ENCODE measurements at places on chromosomes 3 and 15.

DNA sequence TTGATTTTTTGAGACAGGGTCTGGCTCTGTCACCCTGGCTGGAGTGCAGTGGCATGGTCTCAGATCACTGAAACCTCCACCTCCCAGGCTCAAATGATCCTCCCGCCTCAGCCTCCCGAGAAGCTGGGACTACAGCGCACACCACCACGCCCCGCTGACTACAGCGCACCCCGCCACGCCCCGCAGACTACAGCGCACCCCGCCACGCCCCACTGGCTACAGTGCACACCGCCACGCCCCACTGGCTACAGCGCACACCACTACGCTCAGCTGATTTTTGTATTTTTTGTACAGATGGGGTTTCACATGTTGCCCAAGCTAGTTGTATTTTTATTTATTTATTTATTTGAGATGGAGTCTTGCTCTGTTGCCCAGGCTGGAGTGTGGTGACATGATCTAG is 35.6 kb downstream of the SLC51A start:
- H3K4me1 ChIP-seq, result peaks cover 7% of the 10 kb centered on the region
- no peak overlapping the region for H3K4me3 ChIP-seq
- H3K27ac ChIP-seq, result no peak overlapping the region
- no peaks in the 10 kb centered on the region for H3K27me3 ChIP-seq
- DNase-seq, result no peak
- peaks cover 44% of the 10 kb centered on the region for H3K36me3 ChIP-seq

GRCh38 chr3:80556763-80557162 is 789.0 kb upstream of the ROBO1 start:
- H3K27ac ChIP-seq, result no peak overlapping the region
- H3K4me1 ChIP-seq, result no peaks in the 10 kb centered on the region
- no peak overlapping the region for H3K4me3 ChIP-seq

- peaks cover 3% of the 10 kb centered on the region for H3K4me1 ChIP-seq
- no peak overlapping the region for H3K4me3 ChIP-seq
- no peaks in the 10 kb centered on the region for H3K36me3 ChIP-seq
Measured at GRCh38 chr15:88124199-88124598, 132.3 kb downstream of the NTRK3 start.

- no peak for DNase-seq
- H3K27me3 ChIP-seq, result peaks cover 20% of the 10 kb centered on the region
- no peak overlapping the region for H3K27ac ChIP-seq
- no peak overlapping the region for H3K4me3 ChIP-seq
Measured at GRCh38 chr3:160804762-160805161, 48.7 kb downstream of the PPM1L start.

GRCh38 chr3:146493221-146493620 is 23.9 kb upstream of the PLSCR2 start:
- H3K27me3 ChIP-seq, result peaks cover 10% of the 10 kb centered on the region
- no peak overlapping the region for H3K27ac ChIP-seq
- DNase-seq, result no peak
- no peak overlapping the region for H3K4me3 ChIP-seq
- H3K4me1 ChIP-seq, result peaks cover 17% of the 10 kb centered on the region
- H3K36me3 ChIP-seq, result peaks cover 6% of the 10 kb centered on the region

DNA sequence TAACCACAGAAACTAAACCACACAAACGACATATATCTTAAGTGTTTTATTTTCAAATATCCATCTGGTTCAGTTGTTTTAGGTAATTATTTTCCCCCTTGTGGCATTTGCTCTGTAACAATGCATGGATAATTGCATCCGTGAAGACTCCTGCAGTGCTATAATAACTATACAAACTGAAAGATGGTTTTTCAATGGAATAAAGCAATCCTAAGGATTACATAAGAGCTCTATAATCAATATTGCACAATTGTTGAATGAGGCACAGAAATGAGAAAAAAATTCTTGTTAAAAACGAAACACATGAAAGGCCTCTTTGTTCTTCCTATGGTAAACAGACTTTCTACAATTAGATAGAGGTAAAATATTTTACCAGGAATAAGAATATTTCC is 446.0 kb upstream of the EPHA3 start:
- no peaks in the 10 kb centered on the region for H3K27me3 ChIP-seq
- H3K36me3 ChIP-seq, result no peaks in the 10 kb centered on the region
- no peak overlapping the region for H3K27ac ChIP-seq
- H3K4me1 ChIP-seq, result no peaks in the 10 kb centered on the region
- no peak overlapping the region for H3K4me3 ChIP-seq

- H3K4me1 ChIP-seq, result peaks cover 6% of the 10 kb centered on the region
- H3K4me3 ChIP-seq, result no peak overlapping the region
- H3K27ac ChIP-seq, result no peak overlapping the region
- H3K27me3 ChIP-seq, result no peaks in the 10 kb centered on the region
- H3K36me3 ChIP-seq, result no peaks in the 10 kb centered on the region
Measured at GRCh38 chr3:8525893-8526292, 24.3 kb downstream of the LMCD1 start.

GRCh38 chr3:114192136-114192535 is 13.3 kb upstream of the DRD3 start:
- no peaks in the 10 kb centered on the region for H3K27me3 ChIP-seq
- no peaks in the 10 kb centered on the region for H3K36me3 ChIP-seq

DNA sequence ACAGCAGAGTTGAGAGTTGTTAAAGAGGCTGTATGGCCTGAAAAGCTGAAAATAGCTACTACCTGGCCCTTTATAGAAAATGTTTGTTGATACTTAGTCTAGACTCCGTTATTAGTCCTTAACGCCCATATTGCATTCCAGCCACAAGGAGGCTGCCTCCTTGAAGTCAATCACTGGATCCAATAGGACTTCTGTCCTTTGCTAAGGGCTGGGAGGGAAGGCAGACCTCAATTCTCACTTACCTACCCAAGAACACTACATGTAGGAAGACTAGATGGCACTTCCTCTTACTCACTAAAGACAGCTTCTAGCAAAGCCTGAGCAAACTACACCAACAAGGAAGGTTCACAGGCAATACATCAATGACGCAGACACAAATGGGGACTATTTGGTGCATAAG is 139.5 kb upstream of the HACD2 start:
- no peak overlapping the region for H3K27ac ChIP-seq
- no peaks in the 10 kb centered on the region for H3K4me1 ChIP-seq
- H3K36me3 ChIP-seq, result no peaks in the 10 kb centered on the region

DNA sequence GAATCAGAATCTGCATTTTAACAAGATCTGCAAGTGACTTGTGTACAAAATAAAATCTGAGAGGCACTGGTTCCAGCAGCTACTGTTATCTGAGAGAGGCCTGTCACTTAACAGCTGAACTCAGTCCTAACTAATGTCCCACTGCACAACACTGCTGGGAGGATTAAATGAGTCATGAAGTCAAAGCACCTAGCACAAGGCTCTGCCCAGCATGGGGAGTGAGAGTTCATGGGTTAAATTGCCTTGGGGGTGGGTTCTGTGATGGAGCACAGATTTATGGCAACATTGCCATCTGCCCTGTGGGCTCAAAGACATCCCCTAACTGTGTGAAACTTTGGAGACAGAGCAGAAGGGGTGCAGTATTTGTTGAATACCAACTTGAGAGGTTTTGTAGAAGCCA is 250.9 kb downstream of the PLCL2 start:
- no peak overlapping the region for H3K27ac ChIP-seq
- H3K4me3 ChIP-seq, result no peak overlapping the region
- no peaks in the 10 kb centered on the region for H3K27me3 ChIP-seq
- DNase-seq, result no peak

DNA sequence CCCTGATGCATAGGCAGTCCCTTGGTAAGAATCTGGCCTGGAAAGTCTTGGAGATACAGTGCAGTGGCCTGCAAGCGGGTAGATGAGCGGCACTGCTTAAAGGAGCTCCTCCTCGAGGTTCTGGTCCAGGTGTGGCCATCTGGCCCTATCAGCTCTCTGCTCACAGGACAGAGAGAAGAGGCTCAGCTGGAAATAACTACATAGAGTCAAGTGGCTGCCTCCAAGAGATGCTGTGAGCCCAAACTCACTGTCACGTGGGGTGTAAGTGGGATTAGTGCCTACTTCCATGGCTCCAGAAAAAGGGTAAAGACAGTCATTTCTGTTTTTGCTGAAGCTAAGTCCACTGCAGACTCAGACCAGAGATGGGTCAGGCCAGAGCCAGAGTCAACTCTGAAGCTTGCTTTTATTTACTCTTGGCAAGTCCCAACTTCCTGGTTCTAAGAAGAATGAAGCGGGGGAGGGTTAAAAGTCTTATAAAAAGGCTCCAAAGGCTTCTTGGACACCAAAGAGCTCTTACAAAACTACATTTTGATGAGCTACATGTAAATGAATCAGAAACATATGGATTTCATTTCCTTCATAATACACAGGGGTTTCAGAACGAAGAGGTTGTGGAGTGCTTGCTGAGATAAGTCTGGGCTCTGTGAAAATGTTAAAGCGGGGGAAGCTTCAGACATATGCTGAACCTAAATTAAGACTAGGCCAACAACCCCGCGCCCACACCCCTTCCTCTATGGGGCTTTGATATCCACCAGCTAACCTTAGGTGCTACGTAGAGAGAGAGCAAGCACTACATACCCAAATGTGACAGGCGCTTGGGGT is 77.1 kb downstream of the PDZRN3 start:
- no peak overlapping the region for H3K27ac ChIP-seq
- no peaks in the 10 kb centered on the region for H3K4me1 ChIP-seq
- H3K4me3 ChIP-seq, result no peak overlapping the region
- H3K27me3 ChIP-seq, result no peaks in the 10 kb centered on the region

- H3K27ac ChIP-seq, result no peak overlapping the region
- no peaks in the 10 kb centered on the region for H3K27me3 ChIP-seq
- no peaks in the 10 kb centered on the region for H3K36me3 ChIP-seq
- DNase-seq, result no peak
- no peak overlapping the region for H3K4me3 ChIP-seq
- H3K4me1 ChIP-seq, result no peaks in the 10 kb centered on the region
Measured at GRCh38 chr3:109933576-109933975, 596.2 kb upstream of the DPPA4 start.

DNA sequence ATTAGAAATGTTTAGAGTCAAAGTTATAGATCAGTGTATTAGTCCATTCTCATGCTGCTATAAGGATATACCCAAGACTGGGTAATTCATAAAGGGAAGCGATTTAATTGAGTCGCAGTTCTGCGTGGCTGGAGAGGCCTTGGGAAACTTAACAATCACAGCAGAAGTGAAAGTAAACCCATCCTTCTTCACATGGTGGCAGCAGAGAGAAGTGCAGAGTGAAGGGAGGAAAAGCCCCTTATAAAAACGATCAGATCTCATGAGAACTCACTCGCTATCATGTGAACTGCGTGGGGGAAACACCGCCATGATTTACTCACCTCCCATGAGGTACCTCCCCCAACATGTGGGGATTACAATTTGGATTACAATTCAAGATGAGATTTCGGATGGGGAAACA is 871.5 kb downstream of the DIPK2A start:
- no peaks in the 10 kb centered on the region for H3K4me1 ChIP-seq
- DNase-seq, result no peak
- H3K27ac ChIP-seq, result no peak overlapping the region
- H3K4me3 ChIP-seq, result no peak overlapping the region

DNA sequence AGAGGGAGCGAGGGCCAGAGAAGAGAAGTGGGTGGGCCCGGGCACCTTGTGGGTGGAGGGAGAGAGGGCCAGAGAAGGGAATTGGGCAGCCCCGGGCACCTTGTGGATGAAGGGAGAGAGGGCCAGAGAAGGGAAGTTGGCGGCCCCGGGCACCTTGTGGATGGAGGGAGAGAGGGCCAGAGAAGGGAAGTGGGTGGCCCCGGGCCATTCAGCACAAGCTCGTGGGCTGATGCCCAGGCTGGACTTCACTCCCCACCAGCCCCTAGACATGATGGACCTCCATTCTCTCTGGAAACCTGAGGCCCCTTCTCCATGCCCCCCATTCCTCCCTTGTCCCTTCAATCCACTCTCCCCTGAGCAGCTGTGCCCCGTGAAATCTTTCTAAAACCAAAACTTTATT is 15.8 kb downstream of the DUSP7 start:
- DNase-seq, result no peak
- no peaks in the 10 kb centered on the region for H3K36me3 ChIP-seq
- peaks cover 2% of the 10 kb centered on the region for H3K27me3 ChIP-seq
- no peaks in the 10 kb centered on the region for H3K4me1 ChIP-seq

DNA sequence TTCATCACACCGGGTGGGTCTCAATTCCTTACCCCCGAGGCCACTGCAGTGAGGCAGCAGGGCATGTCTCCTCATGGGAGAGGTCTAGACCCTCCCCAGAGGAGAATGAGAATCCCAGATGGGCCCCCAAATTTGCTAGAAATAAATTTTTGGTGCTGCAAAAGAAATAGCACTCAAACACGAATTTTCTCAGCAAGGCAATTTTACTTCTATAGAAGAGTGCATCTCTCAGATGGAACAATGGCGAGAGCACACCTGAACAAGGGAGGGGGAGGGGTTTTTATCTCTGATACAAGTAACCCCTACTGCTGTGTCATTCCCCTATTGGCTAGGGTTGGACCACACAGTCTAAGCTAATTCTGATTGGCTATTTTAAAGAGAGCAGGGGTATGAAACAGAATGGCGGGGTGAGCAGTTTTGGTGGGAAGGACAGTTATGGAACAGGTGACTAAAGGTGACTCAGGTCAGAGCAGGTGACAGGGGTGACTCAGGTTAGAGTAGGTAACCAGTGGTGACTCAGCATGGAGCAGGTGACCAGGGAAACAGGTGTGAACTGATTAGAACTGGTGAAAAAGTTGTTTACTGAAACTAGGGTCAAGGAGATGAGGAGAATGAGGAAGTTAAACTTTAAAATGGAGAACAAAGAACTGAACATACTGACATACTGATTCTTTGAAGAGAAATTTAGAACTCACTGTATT is 93.0 kb upstream of the WNT7A start:
- DNase-seq, result no peak
- no peak overlapping the region for H3K4me3 ChIP-seq
- H3K4me1 ChIP-seq, result no peaks in the 10 kb centered on the region

GRCh38 chr3:123352134-123352554 is 96.7 kb downstream of the ADCY5 start:
- H3K4me3 ChIP-seq, result no peak overlapping the region
- no peaks in the 10 kb centered on the region for H3K36me3 ChIP-seq
- H3K4me1 ChIP-seq, result no peaks in the 10 kb centered on the region
- H3K27ac ChIP-seq, result no peak overlapping the region
- H3K27me3 ChIP-seq, result peaks cover 6% of the 10 kb centered on the region
- DNase-seq, result no peak
